ENCODE measurements at places on chromosomes 7 and 10.

DNA sequence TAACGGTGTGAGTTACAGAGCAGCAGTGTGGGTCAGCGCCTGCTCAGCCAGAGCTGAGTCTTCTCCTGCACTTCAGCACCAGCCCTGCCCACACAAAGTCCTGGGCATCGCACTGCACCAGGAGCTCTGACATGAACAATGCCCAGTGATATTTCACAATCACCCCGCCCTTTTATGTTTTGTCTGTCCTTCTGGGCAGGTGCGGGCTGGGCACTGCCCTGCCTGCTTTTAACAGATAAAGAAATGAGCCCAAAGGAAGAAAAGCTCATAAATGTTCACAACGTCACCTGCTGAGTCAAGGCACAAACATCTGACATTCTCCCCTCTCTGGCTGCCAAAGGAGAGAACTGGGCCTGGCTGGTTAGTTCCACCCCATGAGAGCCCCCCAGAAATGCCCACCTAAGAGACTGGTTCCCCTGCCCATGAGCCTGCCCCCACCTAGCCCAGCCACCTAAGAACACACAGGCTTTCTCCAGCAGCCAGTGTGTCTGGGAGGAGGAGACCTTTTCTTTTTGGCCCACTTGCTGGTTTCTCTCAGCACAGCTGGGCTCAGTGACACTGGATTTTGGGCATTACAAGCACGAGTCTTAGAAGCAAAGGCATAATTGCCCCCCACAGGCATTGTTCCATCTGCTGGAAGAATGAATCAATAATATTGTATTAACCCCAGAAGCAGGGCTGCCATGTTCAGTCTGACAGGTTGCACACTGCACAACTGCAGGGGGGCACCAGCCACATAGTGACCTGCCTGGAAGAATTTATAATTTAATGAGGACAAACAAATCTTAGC, 22.3 kb downstream of the CALML3 start:
- peak; percentile 51 for DNase-seq

DNA sequence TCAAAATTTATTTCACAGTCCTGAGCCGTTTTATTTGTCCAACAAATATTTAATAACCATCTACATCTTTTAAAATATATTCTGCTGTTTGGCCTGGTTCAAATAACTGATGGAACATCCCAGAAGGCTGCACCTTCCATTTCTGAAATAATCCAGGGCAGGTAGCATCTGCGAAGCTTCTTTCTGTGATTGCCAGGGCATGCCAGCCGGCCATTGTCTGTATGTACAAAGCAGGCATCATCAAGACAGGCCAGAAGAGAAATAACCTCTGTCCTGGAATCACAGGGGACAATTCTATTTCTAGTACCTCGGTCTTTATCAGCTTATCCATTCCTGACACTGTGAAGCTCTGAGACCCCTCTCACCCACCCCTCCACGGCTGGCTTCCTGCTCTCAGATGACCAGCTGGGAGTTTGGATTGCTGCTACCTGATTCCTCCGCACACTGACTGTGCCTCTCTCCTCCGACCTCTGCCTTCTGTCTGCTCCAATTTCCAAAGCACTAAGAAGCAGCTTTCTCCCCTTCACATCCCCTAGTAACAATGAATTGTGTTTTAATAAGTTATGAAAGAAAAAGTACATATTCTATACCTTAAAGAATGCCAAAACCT, 8.0 kb downstream of the DGKI start:
- no peak for DNase-seq

- DNase-seq, result no peak
These were observed 307.3 kb downstream of the THSD7A start for GRCh38 chr7:11524476-11525397.

- DNase-seq, result no peak
These were observed 794.0 kb upstream of the C7orf33 start for GRCh38 chr7:147796581-147796980.

- DNase-seq, result no peak
These were observed 26.7 kb downstream of the ELAPOR2 start for GRCh38 chr7:87032604-87033339.

DNA sequence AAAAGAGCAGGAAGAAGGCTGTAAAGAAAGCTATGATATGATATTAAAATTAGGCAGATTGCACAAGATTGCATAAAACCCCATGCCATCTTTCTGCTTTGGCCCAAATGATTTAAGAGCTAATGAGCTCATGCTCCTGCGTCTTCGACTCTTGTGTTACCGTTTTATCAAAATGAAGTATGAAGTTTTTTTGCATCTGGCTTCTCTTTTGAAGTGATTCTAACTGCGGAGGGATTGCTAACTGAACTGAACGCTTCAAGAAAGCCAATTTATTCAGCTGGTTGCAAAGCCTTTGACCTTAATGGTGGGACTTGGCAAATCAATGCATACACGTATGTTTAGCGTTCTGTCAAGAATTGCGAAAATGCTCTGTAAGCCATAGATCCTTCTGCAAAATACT, 282.9 kb downstream of the TWIST1 start:
- no peak for DNase-seq

DNA sequence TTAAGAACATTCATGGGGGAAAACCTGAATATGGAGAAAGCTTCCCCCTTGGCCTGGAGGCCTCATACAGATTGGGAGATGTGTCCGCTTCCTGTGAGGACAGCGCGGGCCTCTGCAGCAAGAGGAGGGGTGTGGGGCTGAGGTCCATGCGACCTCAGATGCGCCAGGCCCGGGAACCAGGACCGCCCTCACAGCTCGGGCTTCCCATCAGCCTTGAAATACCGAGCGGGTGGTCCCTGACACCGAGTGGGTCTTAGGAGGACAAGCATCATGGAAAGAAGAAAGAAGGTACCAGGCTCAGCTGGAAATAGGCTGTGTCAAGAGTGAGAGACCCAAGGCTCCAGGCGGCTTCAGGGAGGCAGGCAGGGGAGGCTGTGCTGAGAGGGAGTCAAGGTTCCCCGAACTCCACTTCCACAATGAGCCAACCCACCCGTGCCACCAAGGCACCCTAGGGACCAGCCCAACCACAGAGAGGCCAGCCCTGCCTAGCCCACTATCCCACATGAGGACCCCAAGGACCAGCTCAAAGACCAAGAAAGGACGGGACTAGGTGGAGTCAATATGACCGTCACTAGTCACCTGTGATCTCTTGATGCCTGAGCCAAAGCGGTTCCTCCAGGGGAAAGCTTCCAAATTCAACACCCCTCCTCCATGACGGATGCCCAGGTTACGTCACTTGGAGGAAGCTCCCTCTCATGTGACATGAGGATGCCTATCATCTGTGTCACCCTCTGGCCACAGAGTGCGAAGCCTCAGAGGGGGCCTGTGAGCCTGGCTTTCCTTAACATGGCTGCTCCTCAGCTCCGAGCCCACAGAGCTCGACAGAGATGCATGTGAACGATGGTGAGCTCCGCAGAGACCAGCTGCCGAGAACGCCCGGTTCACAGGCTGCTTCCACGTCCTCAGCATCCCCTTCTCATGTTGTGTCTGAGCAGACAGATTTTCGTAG, 103.7 kb downstream of the TCERG1L start:
- peak; percentile 41 for DNase-seq

- DNase-seq, result no peak
These were observed 36.9 kb downstream of the WASL start for GRCh38 chr7:123711832-123712293.

DNA sequence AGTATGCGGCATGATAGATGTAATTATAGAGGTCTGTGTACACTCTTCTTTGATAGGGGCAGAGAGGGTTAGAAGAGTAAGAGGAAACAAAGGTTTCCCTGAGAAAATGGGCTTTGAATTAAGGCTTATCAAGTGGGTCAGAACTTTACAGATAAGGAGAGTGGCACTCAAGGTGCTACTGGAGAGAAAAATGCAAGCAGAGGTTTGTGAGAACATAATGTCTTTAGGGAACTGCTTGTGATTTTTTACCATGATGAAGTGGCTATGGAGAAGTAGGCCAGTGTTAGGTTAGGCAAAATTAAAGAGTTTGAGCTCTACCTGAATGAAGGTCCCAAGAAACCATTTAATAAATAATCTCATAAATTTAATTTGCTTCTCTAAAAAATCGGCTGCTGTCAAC, 14.3 kb downstream of the STARD3NL start:
- no peak for DNase-seq

GRCh38 chr7:92827464-92828120, 8.8 kb downstream of the CDK6 start:
- DNase-seq, result no peak

DNA sequence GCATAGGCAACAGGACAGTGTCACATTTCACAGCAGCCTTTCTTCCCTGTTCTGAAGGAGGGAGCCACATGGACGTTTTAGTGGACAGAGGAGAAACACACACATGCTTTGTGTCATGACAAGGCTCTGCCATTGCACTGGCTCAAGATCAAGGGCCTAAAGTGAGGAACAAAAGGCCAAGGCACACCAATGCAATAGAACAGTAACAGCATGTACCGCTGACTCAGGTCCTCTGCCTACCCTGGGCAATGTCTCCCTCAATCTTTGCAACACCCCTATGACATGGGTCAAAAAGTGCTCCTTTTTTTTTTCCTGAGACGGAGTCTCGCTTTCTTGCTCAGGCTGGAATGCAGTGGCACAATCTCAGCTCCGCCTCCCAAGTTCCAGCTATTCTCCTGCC, 57.8 kb upstream of the SDK1 start:
- no peak for DNase-seq

- no peak for DNase-seq
These were observed 11.8 kb upstream of the TSPAN12 start for GRCh38 chr7:120869700-120870099.

DNA sequence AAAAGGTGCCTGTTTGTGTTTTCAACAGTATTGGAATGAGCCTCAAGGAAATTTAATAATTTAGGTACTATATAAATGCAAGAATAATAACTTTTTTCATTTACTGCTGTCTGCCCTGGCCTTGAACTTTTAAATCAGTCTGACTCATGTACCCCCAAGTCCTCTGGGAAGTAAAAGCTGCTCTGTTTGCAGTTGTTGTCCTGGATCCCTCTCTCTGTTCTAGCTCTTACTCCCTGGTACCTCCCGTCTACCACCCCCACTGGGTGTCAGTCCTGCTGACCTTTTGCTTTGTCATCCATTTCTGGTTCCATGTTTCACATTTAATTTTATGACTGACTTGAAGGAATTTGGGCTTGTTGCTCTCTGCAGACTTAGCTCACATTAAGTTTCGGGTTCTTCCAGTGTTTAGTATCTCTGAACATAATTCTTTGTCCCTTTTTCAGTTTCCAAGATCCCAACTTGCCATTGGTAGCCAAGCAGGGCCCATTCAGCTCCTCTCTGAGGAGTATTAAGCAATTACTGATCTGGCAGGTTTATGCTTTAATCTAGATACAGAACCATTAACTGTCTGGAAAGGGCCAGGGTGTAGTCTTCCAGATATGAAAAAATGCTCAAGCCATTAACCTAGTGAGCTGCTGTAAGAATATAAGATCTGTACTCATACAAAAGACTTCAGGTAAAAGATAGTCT, 208.7 kb upstream of the FAM3C start:
- no peak for DNase-seq

GRCh38 chr10:18651324-18652007, at the start of gene NSUN6:
TSS of gene NSUN6 (minus strand) at chr10:18651587. CDS start at chr10:18651203, 384 bp downstream.
- peak; percentile 87 for DNase-seq

GRCh38 chr10:79070081-79070605, 1.4 kb downstream of the ZMIZ1 start:
- DNase-seq, result no peak

DNA sequence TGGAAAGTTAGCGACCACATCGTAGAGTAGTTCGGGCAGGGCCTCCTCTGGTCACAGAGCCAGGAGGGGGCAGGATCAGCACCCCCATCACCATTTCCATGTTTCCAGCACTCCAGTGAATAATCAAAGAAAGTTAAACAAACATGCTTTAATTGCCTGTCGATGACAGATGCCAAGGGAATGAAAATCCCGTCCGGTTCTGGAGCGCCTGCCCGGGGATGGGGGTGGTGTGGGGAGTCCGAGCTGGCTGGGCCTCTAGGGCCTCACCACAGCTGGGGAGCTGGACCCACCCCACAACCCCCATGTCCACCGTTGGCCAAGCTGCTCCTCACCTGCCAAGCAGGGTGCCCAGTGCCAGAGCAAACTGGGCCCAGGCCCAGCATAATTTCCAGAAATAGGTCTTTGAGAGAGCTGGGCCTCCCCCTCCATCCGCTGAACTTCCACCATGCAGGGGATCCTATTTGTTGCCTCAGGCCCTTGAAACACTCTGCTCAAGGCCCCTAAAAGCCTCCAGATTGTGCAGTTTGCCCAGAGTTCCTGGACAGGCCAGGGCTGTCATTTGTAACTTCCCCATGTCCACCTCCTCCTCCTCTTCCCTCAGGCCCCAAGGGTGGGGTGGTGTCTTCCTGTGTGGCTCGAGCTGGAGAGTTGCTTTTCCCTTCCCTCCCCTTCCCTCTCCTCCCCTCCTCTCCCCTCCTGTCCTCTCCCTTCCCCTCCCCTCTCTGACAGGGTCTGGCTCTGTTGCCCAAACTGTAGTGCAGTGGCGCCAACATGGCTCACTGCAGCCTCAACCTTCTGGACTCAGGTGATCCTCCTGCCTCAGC, 101.0 kb downstream of the MYL10 start:
- DNase-seq, result no peak

- DNase-seq, result no peak
These were observed 19.9 kb upstream of the CRHR2 start for GRCh38 chr7:30702200-30702599.

- DNase-seq, result no peak
These were observed 21.7 kb downstream of the PAPOLB start for GRCh38 chr7:4840079-4840501.

DNA sequence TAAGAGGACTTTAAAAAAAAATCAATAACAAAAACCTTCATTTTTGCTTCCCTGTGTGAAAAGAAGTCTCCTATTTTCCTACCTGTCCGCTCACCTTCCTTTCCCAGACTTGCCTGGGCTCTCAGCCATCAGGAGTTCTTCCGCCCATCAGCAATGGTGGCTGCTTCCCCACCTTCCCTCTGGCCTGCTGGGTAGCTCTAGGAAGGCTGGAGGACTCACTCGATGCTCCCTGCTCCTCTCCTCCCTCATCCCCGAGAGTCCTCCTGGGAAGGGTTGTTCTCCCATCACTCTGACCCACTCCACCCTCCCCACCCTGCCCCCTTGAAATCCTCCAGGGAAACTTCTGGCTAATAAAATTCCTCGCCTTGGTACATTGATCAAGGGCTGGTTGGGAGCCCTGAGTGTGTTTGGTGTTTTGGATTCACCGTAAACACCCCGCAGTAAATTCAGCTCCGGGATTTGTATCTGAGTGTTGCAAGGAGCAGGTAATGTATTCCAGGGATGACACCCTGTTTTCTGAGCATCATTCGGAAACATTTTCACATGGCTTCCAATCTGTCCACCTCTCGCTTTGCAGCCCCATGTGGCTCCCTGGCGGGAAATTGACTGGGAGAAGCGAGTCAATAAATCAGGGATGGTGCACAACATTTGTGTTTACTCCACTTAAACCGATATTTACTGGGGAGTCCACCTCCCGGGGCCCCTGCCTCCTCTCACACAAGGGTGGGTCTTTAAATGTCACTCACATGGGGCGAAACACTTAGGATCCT, 126.4 kb upstream of the SDK1 start:
- DNase-seq, result no peak
